Mesenchymal stem cell (in vitro differentiated cells and primary cell): ENCODE measurements at places on chromosomes 2 and 18.

DNA sequence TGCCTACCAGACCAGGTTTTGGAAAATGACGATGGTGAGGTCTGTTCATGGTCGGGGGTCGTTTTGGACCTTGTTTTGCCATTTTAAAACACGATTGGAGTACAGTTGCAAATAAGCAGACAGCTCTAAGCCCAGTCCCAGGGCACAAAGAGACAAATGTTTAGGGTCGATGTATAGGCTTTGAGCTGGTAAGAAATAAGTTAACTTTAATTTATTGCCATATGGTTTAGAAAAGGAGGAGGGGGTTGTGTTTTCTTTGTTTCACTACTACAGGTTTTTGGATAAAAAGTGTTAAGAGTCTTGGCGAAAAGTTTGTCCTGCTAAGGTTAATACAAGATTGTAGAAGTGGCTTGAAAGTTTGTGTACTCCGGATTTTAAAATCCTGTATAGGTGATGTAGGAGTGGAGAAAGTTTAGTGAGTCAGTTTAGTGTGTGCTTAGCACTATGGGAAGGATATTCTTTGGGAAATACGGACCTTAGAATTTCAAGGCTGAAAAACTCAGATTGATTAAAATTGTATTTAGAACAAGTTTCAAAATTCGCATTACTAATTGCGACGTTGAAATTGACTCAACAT is 1.3 kb downstream of the KCMF1 start:
- no peak for DNase-seq
- peaks cover 2% of the 10 kb centered on the region for H3K4me1 ChIP-seq
- peak overlapping the region; percentile 87 for H3K4me3 ChIP-seq
- peak overlapping the region; percentile 92 for H3K27ac ChIP-seq

DNA sequence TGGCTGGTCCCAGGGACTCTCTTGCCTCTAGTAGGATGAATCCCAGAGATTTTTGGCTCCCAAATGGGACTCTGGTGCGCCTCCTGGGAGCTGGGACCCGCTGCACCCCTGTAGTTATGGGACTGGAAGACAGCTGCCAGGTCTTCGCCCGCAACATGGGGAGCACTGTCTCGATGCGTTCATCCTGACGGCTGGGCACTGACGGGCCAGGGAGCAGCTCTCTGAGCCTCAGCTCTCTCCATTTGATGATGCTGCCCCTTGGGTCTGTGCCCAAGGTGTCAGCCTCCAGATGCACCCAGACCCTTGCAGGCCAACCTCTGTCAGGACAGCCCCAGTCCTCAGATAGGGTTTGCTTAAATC is 9.3 kb upstream of the ARMC9 start:
- no peaks in the 10 kb centered on the region for H3K27me3 ChIP-seq
- H3K27ac ChIP-seq = no peak overlapping the region
- no peak for DNase-seq

- no peak overlapping the region for H3K4me3 ChIP-seq
- H3K27me3 ChIP-seq = no peaks in the 10 kb centered on the region
- no peak overlapping the region for H3K27ac ChIP-seq
- no peaks in the 10 kb centered on the region for H3K4me1 ChIP-seq
- no peaks in the 10 kb centered on the region for H3K36me3 ChIP-seq
- no peak for DNase-seq
Observed at GRCh38 chr2:106798826-106799552, 87.0 kb downstream of the ST6GAL2 start.

DNA sequence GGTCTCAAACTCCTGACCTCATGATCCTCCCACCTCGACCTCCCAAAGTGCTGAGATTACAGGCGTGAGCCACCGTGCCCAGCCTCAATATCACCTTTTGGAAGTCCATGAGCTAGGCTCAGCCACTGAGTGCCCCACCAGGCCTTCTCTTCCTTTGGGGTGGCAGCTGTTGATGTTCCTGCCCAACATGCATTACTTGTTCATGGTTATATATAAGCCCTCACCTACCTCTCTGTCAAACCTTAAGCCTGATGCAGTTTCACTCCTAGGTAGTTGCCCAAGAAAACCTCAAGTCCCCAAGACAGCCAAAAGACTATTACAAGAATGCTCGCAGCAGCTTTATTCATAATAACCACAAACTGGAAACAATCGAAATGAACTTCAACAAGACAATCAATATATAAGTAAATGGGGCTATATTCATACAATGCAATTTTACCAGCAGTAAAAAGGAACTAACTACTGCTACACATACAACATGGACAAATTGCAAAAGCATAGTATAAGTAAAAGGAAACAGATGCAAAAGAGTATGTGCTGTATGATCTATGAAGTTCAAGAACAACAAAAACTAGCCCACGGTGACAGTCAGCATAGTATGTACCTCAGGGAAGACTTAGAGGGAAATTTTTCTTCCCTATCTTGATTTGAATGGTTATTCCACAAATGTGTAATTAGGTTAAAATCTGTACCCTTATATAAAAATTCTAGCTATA is 59.6 kb upstream of the REL start:
- no peak for DNase-seq
- peaks cover 3% of the 10 kb centered on the region for H3K27me3 ChIP-seq
- no peak overlapping the region for H3K4me3 ChIP-seq
- no peaks in the 10 kb centered on the region for H3K4me1 ChIP-seq

GRCh38 chr2:189439342-189439741 is 1.9 kb upstream of the WDR75 start:
- peaks cover 4% of the 10 kb centered on the region for H3K4me1 ChIP-seq
- H3K27ac ChIP-seq = no peak overlapping the region
- no peaks in the 10 kb centered on the region for H3K27me3 ChIP-seq
- peak; percentile 24 for DNase-seq

DNA sequence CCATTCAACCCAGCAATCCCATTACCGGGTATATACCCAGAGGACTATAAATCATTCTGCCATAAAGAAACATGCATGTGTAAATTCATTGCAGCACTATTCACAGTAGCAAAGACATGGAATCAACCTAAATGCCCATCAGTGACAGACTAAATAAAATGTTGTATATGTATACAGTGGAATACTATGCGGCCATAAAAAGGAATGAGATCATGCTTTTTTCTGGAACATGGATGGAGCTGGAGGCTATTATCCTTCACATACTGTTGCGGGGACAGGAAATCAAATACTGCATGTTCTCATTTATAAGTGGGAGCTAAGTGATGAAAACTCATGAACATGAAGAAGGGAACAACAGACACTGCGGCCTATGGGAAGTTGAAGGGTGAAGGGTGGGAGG is 65.1 kb downstream of the EHBP1 start:
- no peak overlapping the region for H3K27ac ChIP-seq
- H3K4me1 ChIP-seq = no peaks in the 10 kb centered on the region
- no peaks in the 10 kb centered on the region for H3K36me3 ChIP-seq
- no peak for DNase-seq
- H3K27me3 ChIP-seq = no peaks in the 10 kb centered on the region

DNA sequence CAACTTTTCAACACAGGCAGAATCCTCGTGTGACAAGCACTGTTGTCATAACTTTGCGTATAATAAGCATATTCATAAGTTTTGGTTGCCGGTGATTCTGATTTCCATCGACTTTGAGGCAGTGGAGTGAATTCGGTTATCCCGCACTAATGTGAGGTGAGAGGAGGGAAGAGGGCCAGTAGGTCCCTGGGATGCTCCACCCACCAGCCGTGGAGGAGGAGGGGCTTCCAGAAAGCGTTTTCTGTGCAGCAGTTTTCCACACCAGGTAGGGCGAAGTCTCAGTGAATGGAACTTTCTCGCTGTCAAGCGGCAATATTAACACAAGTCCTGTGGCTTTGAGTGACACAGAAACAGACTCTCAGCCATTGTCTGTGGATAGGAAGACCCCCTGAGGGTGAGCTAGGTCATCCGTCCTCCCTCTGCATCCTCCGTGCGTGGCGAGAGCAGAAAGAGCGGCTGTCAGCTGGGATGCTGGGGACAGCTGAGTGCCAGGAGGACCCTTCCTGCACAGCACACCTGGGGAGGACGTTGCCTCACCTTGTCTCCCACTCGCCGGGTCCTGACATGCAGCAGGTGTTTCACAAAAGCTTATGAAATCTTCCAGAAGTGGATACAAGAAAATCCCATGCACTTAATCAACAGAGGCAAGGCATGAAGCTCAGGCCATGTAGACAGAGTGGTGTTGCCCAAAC is 67.5 kb downstream of the DCDC2C start:
- H3K27me3 ChIP-seq = peaks cover 3% of the 10 kb centered on the region
- no peak overlapping the region for H3K4me3 ChIP-seq
- H3K36me3 ChIP-seq = no peaks in the 10 kb centered on the region
- no peak overlapping the region for H3K27ac ChIP-seq

- H3K36me3 ChIP-seq = peaks cover 9% of the 10 kb centered on the region
- DNase-seq = no peak
- no peaks in the 10 kb centered on the region for H3K27me3 ChIP-seq
Observed at GRCh38 chr2:36566887-36567286, 31.1 kb downstream of the FEZ2 start.

DNA sequence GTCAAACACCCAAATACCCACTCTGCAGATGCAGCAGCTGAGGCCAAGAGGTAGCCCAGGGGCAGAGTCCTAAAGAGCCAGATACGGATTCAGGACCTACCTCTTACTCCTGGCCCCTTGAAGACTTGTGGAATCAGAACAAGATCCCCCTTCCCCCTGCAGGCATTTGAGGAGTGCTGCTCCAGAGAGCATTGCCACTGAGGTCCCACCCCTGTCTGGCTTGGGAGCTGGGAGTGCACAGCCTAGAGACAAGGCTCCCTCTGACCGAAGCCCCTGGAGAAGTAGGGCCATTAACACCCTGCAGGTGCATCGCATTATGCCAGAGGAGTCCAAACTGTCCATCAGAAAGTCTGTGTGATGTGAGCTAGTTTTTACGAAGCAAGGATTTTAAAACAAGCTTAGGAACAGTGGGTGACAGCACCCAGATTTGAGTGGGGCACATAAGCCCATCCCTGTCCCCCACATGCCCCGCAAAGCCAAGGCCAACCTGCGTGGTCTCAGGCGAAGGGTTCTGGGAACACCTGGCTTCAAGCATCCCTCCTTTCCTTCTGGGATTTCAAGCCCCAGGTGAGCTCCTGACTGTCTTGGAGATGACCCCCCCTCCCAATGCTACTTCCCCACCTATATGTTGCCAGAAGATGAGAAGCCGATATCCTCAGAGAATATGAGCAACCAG is 48.4 kb downstream of the MTERF4 start:
- no peak for DNase-seq
- no peak overlapping the region for H3K4me3 ChIP-seq
- H3K27ac ChIP-seq = no peak overlapping the region
- H3K36me3 ChIP-seq = peaks cover 93% of the 10 kb centered on the region
- H3K4me1 ChIP-seq = peaks cover 2% of the 10 kb centered on the region

- peaks cover 73% of the 10 kb centered on the region for H3K36me3 ChIP-seq
- no peak overlapping the region for H3K27ac ChIP-seq
- H3K27me3 ChIP-seq = no peaks in the 10 kb centered on the region
- H3K4me1 ChIP-seq = peaks cover 5% of the 10 kb centered on the region
- DNase-seq = no peak
Observed at GRCh38 chr2:223915071-223915470, 30.1 kb downstream of the WDFY1 start.

GRCh38 chr2:241187101-241187917 is 1.2 kb upstream of the ANO7 start:
- H3K27me3 ChIP-seq = peaks cover 7% of the 10 kb centered on the region
- no peak for DNase-seq
- H3K4me1 ChIP-seq = peaks cover 3% of the 10 kb centered on the region

- H3K27ac ChIP-seq = no peak overlapping the region
- H3K36me3 ChIP-seq = no peaks in the 10 kb centered on the region
- H3K4me3 ChIP-seq = no peak overlapping the region
- H3K27me3 ChIP-seq = peaks cover 21% of the 10 kb centered on the region
Observed at GRCh38 chr2:64318476-64318748, 135.6 kb upstream of the LGALSL start.

DNA sequence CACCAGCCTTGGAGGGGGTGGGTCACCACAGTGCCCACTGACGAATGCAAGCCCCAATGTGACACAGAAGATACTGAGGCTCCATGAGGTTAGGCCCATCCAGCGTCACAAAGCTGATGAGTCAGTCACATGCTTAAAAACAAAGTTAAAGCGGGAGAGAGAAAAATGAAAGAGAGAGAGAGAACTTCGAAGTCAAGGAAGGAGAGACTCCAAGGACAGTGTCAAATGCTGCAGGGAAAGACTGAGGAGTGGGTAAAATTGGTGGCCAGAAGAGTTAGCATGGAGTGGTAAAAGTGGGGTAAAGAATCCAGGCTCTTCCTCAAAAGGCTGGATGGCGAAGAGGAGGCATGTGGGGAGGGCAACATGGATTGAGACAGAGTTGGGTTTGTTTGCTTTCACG is 201.9 kb upstream of the CCDC150 start:
- H3K4me1 ChIP-seq = no peaks in the 10 kb centered on the region
- no peaks in the 10 kb centered on the region for H3K27me3 ChIP-seq
- no peak overlapping the region for H3K27ac ChIP-seq
- DNase-seq = no peak
- no peak overlapping the region for H3K4me3 ChIP-seq
- no peaks in the 10 kb centered on the region for H3K36me3 ChIP-seq

GRCh38 chr2:233992513-233993217 is 57.8 kb upstream of the SPP2 start:
- peaks cover 2% of the 10 kb centered on the region for H3K4me1 ChIP-seq
- H3K27me3 ChIP-seq = no peaks in the 10 kb centered on the region
- no peak overlapping the region for H3K4me3 ChIP-seq
- H3K27ac ChIP-seq = no peak overlapping the region
- no peaks in the 10 kb centered on the region for H3K36me3 ChIP-seq

DNA sequence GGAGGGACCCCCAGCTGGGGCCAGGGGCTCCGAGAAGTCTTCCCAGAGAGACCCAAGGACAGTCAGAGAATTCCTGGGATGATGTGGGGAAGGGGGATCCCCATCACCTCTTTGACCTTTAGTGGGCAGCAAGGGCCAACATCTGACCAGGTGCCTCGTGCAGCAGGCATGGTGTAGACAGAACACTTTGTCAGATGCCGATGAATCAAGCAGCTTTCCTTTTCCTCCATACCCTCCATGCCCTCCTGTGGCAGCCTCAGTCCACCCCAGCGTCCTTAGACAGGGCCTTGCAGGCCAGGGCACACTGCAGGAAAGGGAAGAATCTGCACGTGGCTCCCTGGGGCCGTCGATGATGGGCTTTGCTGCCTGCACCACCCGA is 26.3 kb downstream of the GPR55 start:
- no peak for DNase-seq
- no peaks in the 10 kb centered on the region for H3K36me3 ChIP-seq
- no peak overlapping the region for H3K27ac ChIP-seq
- H3K27me3 ChIP-seq = peaks cover 94% of the 10 kb centered on the region
- H3K4me1 ChIP-seq = peaks cover 5% of the 10 kb centered on the region
- H3K4me3 ChIP-seq = no peak overlapping the region

GRCh38 chr2:95006588-95006987 is 18.9 kb upstream of the MAL start:
- H3K27ac ChIP-seq = no peak overlapping the region
- H3K4me1 ChIP-seq = peaks cover 21% of the 10 kb centered on the region
- no peaks in the 10 kb centered on the region for H3K27me3 ChIP-seq

- no peak for DNase-seq
- no peaks in the 10 kb centered on the region for H3K27me3 ChIP-seq
- no peak overlapping the region for H3K4me3 ChIP-seq
- no peak overlapping the region for H3K27ac ChIP-seq
Observed at GRCh38 chr18:9055626-9056025, 46.9 kb upstream of the NDUFV2 start.

- peak; percentile 89 for DNase-seq
- H3K27ac ChIP-seq = peak overlapping the region; percentile 54
- H3K4me3 ChIP-seq = no peak overlapping the region
- H3K27me3 ChIP-seq = no peaks in the 10 kb centered on the region
Observed at GRCh38 chr2:190468814-190469569, 60.8 kb downstream of the MFSD6 start.
